ENCODE measurements at places on chromosomes 2 and 18.

GRCh38 chr2:10305715-10306114 lies 3.0 kb downstream of the HPCAL1 start:
- DNase-seq, result peak; percentile 24

GRCh38 chr2:186276909-186277308 lies 209.2 kb upstream of the ZC3H15 start:
- no peak for DNase-seq

- no peak for DNase-seq
Measured at GRCh38 chr2:171909266-171909665, 13.0 kb upstream of the HAT1 start.

GRCh38 chr2:226330206-226330605 lies 469.4 kb downstream of the IRS1 start:
- no peak for DNase-seq

- no peak for DNase-seq
Measured at GRCh38 chr2:153873052-153874048, 1.6 kb downstream of the GALNT13 start.

DNA sequence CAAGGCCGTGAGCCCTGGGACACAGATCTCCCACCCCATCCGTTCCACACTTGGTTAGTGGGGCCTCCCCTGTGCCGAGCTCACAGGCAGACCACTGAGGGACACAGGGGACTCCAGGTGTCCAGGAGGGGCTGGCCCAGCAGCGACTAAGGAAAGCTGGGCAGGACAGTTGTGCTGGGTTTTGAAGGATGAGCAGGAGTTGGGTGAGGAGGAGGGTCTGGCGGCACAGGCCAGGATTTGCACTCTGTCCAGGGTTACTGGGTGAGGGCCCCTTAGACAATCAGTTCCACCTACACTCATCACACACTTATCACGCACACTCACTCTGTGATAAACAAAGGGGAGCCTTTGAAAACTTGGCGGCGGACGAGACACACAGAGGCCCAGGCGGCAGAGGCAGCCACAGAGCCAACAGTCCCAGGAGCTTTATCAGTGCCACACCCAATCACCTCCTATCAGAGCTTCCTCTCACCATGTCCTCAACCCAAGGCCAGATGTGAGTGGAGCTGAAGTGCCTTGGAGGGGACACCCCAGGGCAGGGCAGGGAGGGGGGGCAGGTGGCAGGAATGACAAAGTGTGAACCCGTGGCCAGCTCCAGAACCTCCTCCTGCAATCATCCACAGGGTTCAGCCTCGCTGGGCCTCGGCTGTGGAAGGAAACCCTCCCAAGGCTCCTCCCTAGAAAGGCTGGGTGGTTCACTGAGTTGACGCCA lies 26.6 kb downstream of the BIN1 start:
- peak; percentile 47 for DNase-seq

Data from central memory CD4-positive, alpha-beta T cell (primary cell).